ENCODE measurements at places on chromosomes 4 and X. TPM values are rescaled to one million over a fixed set of nuclear protein-coding genes. Genes with fewer than 3 reads are reported as not detected.

The SMARCA1 gene
- total RNA-seq: 46.9 TPM

DNA sequence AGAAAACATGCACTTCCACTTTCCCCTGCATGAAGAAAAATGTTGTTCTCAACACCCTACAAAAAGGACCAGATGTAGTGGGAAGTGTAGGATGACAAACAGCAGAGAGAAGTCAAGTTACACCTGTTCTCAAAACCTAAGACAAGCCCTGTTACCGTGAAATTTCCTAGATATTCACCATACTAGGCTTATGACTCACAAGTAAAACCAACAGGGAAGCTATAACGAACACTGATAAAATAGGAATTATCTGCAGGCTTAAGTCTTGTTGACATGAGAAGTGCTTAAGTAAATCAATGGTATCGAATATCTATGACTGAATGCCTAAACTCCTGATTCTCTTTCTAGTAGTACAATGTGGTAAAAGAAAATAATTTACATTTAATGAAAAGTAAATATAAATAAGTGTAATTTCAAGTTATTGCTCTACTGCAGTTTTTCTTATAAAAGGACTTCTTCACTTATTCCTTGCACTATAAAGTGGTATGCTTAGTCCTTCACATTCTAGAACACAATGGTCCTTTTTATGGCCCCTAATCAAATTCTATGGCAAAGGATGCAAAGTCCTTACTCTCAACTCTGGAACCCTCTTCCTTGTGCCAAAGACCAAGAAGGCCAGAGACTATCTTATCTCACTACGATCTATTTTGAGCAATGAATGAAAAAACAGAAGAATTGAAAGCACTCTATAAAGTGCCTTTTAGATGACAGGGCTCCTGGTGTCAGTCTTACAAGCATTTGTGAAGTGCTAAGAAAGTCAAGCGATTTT, 19.6 kb downstream of the AP1S2 start:
- DNase-seq: no peak

GRCh38 chrX:113512700-113513395, 672.2 kb upstream of the AMOT start:
- DNase-seq: no peak

DNA sequence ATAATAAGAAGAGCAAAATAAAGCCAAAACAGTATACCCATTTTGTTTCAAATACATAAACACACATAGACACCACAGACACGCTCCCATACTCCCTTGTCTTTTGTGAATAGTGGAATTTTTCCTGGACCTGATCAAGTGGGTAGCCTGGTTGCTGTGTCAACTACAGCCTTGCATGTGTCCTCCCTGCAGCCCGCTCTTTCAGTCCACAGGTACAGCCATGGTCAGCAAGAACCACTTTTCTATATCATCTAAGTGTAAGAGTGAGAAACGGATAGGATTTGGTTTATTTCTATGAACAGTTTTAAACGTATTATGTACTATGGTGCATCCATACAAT, 9.8 kb downstream of the PWWP3B start:
- no peak for DNase-seq

DNA sequence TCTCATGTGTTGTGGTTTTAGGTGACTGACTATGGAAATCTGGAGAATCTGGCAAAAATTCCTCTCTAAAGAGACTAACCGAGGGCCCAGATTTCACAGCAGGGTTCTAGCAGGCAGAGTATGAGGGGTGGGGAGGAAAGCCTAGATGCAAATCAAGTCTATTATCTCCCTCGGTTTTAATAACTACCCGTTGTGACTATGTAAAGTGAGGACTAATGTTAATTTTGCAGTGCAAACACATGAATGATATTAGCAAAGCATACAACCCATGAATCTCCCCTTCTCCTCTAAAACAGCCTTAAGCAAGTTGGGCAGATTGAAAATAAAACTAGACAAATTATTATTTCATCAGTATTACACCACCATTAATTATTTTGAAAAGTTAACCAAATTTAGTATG, 131.4 kb downstream of the SLITRK2 start:
- no peak for DNase-seq

- no peak for DNase-seq
These were observed 91.7 kb downstream of the RFC1 start for GRCh38 chr4:39274503-39274902.

- no peak for DNase-seq
These were observed 113.1 kb upstream of the ADGRL3 start for GRCh38 chr4:61086979-61087378.

- no peak for DNase-seq
These were observed 1502.1 kb upstream of the ADGRL3 start for GRCh38 chr4:59698041-59698440.

DNA sequence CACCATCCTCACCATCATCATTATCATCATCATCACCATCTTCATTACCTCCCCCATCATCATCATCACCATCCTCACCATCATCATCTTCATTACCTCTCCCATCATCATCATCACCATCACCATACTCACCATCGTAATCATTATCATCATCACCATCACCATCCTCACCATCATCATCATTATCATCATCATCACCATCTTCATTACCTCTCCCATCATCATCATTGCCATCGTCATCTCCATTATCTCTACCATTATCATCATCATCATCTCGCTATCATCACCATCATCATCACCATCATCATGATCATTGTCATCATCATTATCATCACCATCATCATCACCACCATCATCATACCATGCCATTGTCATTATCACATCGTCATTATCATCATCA, 362.9 kb downstream of the DHRSX start:
- peak; percentile 16 for DNase-seq

DNA sequence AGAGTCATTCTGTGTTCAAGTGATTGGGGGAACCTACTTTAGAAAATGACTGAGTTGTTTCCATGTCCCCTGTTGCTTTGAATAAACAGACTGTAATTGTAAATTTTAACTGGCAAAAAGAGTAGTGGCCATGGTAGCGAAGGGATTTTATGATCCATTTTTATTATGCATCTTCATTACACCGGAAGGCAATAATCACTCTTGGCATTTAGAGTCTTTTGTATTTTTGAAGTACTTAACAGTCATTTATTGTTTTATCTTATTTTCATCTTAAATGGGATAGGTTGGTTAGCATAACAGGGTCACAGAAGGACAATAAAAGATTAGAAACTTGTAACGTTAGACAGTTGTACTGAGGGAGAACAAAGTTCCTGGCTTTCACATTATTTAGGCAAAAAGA, 11.0 kb upstream of the OTC start:
- DNase-seq: no peak

Data from left lung (tissue), 14 donors.